ENCODE measurements at places on chromosomes 7 and 10. TPM values are rescaled to one million over a fixed set of nuclear protein-coding genes. Genes with fewer than 3 reads are reported as not detected.

The BTBD16 gene
- not detected for total RNA-seq

The TRIM50 gene
- total RNA-seq, result not detected

The MCM7 gene
- 119 TPM for total RNA-seq

The PPP1R3C gene
- not detected for total RNA-seq

The CDNF gene
- 3.2 TPM for total RNA-seq

The CLEC2L gene
- not detected for total RNA-seq

The EBLN1 gene
- total RNA-seq, result not detected

The DOCK1 gene
- total RNA-seq, result 0.76 TPM

The ADAM22 gene
- 3.0 TPM for total RNA-seq

The KCNMA1 gene
- 0.27 TPM for total RNA-seq

The COL17A1 gene
- total RNA-seq, result not detected

The TAS2R3 gene
- 0.87 TPM for total RNA-seq

The GNAT3 gene
- not detected for total RNA-seq

The ACSL5 gene
- 35.4 TPM for total RNA-seq

The SLC26A3 gene
- total RNA-seq, result not detected

The MEOX2 gene
- not detected for total RNA-seq

The C10orf95 gene
- total RNA-seq, result 0.50 TPM

The PNLIPRP2 gene
- total RNA-seq, result not detected
